ENCODE measurements at places on chromosomes 5 and 9.

GRCh38 chr5:52754051-52754450 is 33.7 kb upstream of the ITGA1 start:
- no peak for DNase-seq

- no peak for DNase-seq
These were observed 62.8 kb downstream of the GABRB2 start for GRCh38 chr5:161483721-161484120.

DNA sequence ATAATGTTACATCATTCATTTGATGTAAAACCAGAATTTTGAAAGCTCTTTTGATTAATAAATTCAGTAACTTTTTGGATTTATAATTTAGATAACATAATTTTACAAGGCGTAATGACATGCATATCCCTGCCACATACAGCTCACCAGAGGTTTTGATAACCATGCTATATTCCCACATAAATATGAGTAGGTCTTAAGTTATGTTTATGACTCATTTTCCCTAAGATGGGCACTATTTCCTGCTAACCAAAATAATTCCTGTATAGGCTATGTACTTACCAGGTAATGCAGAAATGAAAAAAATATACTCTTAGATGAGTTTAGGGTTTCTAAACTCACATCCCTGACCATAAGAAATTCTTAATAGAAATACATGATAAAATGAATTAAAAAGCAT is 93.9 kb upstream of the EDIL3 start:
- no peak for DNase-seq

DNA sequence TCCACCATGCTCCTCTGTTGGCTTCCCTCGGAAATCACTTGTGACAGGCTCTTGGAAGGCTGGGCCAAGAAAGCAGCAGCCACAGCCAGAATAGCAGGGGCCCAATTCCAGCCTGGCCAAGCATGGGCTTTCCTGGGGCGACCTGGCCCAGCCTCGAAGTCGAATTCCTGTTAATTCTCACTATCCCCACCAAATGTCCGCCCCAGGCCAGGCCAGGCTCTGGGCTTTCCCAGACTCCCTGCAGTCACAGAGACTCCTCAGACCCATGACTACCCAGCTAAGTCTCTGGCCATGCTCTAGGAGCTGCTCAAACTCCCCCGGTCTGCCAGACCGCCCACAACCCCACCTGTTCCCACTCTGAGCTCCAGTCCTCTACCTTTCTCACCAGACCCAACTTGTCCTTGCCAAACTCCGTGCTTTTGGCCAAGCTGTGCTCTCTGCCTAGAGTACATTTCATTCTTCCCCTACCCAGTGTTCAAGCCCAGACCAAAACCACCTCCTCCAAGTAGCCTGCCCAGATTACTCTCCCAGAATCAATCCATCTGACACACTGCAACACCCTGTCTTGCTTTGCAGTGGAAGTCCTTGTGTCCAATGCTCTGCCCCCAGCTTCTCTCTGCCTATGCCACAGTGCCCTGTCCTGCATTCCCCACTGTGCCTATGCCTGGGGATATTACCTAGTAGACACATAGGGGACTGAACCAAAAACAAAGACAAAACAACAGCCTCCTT is 26.2 kb downstream of the SHB start:
- no peak for DNase-seq
